Stimulated activated CD8-positive, alpha-beta memory T cell treated with anti-CD3 and anti-CD28 coated beads, Interleukin-2, amount 100 ng/mL, for 1 hour (primary cell): ENCODE measurements at places on chromosomes 6 and 20.

DNA sequence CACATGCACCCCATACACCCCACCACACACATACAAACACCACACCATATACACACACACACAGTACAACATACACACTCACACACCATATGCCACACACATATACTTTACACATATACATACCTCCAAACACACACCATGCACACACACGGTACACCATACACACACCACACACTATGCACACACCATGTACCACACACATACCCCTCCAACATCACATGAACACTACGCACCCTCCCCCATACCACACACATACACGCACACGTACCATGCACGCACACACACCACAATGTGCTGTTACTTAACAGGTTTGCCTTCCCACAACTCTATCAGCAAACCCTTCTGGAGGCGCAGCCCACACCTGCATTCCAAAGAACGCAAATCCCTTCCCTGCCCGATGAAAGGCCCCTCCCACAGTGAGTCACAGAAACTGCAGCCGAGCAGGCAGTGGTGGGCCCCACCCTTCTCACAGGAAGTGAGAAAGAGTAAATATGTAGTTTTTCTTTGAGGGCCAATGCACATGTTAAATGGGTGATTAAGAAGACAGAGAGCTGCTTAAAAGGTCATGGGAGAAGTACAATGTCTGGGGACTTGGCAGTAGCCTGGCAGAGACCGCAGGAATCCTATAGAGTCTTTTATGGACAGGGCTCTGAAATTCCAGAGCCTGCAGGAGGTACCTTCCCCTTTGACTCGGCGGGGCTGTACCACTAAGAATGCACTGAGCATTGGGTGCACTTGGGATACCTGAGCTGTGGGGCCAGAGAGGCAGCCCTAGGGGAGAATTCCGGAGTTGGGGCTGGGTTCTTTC lies 34.1 kb upstream of the EZR start:
- DNase-seq: peak; percentile 72

DNA sequence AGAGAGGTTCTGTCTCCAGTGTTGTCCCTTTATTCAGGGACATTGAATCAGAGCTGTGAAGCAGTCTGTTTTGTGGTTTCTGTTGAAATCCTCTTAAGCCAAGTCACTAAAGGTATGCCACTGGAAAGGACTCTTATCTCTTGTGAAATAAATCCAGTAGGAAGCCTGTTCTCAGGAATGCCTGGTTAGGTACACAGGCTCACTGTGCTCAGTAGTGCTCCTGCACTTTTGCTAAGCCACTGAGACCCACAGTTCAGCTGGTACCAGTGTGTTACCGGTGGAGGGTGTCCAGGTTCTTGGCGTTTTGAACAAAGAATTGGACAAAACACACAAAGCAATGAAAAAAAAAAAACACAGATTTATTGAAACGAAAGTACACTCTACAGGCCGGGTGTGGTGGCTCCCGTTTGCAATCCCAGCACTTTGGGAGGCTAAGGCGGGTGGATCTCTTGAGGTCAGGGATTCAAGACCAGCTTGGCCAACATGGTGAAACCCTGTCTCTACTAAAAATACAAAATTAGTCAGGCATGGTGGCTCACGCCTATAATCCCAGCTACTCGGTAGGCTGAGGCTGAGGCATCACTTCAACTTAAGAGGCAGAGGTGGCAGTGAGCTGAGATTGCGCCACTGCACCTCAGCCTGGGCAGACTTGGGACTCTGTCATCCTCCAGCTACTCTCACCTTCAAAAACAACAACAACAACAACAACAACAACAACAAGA lies 186.1 kb downstream of the JARID2 start:
- no peak for DNase-seq

- DNase-seq: no peak
Observed at GRCh38 chr6:162621246-162621645, 106.3 kb downstream of the PRKN start.

- DNase-seq: no peak
Observed at GRCh38 chr20:25389401-25389857, 1.2 kb downstream of the ABHD12 start.

DNA sequence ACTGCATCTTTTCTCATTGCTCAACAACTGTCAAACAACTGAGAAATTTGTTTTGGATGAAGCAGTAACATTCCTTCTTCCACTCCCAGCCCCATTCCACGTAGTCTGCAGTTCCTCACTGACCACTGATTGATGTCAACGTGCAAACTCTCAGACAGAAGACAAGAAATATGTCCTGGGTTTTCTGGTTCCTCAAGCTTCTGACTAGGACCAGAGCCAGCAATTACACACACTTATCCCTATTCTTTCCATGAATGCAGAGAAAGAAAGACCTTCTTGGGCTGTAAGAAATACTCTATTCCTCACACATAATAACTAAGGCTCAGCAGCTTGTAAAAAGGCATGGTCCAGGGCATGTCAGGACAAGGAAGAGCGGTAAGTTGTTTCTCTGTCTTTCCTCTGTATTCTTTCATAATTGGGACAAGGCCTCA lies 790.1 kb upstream of the SLC35B3 start:
- no peak for DNase-seq

DNA sequence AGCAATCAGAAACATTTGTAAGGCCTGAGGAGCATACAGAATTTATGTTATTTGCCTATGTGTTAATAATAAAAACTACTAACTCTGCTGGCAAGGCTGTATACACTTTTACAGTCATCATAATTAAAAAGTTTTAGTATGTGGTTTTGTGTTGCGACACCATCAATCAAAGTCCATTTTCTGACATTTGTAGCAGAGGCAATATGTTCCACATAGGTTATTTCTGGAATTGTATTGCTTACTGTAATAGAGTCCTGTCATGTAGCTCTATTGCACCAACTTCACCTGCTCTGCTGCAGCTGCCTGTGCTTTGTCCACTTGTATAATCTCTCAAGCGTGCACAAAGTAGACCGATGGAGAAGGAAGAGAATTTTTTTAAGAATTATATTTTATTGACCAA lies 501.8 kb downstream of the HACE1 start:
- no peak for DNase-seq

- no peak for DNase-seq
Observed at GRCh38 chr6:74249658-74250057, 553.7 kb downstream of the CD109 start.

GRCh38 chr20:61628901-61629601 lies 377.0 kb downstream of the CDH4 start:
- no peak for DNase-seq

- DNase-seq: no peak
Observed at GRCh38 chr6:116449565-116449964, 11.6 kb upstream of the CALHM6 start.

DNA sequence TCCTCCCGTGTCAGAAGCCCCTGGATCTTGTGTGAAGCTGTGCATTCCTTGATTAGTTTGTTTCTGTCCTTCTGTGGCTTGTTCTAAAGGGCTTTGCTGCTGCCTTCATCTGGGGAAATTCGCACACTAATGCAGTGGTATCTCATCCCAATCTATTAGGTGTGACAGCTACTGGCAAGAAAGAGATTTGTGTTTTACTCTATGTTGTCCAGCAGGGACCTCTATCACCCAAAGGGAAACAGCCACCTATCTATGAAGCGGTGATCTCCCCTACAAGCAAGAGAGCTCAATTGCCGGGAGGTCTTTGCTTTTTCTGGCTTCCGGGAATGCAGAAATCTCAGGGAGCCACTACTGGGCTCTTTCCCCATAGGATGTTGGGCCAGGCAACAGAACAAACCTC lies 151.8 kb downstream of the NRN1 start:
- DNase-seq: no peak

DNA sequence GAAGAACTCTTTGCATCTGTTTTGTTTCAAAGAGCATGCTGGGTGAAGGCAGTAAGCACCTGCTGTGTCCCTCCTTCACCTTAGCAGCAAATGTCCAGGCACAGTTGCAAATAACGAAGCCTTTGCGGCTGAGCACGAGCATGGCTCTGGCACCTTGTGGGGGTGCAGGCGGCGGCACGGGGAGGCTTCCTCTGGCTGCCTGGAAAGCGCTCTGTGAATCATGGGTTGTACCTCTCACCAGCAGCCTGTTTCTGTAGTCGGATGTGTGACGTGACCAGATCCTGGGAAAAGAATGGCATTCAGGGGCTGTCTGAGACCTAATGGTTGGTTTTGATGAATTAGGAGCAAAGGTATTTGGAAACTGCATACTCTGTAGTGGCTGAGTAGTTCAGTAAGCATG lies 144.8 kb downstream of the DTNBP1 start:
- DNase-seq: no peak

DNA sequence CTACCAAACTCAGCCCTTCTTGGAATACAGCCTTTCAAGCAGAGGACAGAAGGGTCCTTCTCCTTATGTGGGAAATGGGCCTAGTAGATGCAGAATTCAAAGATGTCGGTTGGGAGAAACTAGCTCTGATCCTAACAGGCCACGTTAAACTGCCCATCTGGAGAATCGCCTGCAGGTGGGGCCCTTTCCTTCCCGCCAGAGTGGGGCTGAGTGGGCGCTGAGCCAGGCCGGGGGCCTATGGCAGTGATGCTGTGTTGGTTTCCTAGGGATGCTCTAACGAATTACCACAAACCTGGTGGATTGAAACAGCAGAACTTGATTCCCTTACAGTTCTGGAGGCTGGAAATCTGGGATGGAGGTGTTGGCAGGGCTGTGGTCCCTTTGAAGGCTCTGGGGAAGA lies 9.1 kb downstream of the MAPK13 start:
- no peak for DNase-seq

- DNase-seq: no peak
Observed at GRCh38 chr6:107419733-107420132, 39.6 kb downstream of the PDSS2 start.

GRCh38 chr6:113383701-113384100 lies 473.4 kb upstream of the MARCKS start:
- DNase-seq: no peak

- DNase-seq: no peak
Observed at GRCh38 chr20:61349447-61350165, 97.5 kb downstream of the CDH4 start.

- DNase-seq: no peak
Observed at GRCh38 chr6:31349301-31349700, 7.7 kb downstream of the HLA-B start.

- DNase-seq: no peak
Observed at GRCh38 chr20:44861531-44862006, 23.9 kb upstream of the YWHAB start.

- no peak for DNase-seq
Observed at GRCh38 chr6:158698931-158699330, 49.1 kb downstream of the SYTL3 start.

GRCh38 chr6:100176951-100177710 lies 183.1 kb upstream of the MCHR2 start:
- DNase-seq: no peak

DNA sequence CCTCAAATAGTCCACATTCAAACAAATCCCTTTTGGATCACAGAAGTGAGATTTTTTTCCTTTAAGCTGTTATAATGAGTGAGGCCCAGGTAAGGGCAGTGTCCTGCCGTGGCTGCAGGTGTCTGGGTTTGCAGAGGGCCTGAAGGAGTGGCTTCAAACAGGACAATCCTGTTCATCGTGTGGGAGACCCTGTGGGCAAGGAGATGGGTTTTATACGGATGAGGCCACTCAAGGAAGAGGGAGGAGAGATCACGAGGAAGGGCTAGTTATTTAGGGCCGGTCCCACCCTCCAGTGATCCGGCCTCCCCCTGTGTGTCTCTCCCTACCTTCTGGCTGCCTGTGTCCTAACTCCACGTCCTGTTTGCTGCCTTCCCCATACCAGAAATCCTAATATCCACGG lies 33.8 kb downstream of the PPP1R14C start:
- no peak for DNase-seq

- no peak for DNase-seq
Observed at GRCh38 chr6:134938896-134939295, 11.0 kb downstream of the ALDH8A1 start.

GRCh38 chr20:37656945-37657344 lies 36.9 kb upstream of the CTNNBL1 start:
- DNase-seq: no peak

- DNase-seq: no peak
Observed at GRCh38 chr6:137816133-137816579, 50.9 kb upstream of the TNFAIP3 start.

DNA sequence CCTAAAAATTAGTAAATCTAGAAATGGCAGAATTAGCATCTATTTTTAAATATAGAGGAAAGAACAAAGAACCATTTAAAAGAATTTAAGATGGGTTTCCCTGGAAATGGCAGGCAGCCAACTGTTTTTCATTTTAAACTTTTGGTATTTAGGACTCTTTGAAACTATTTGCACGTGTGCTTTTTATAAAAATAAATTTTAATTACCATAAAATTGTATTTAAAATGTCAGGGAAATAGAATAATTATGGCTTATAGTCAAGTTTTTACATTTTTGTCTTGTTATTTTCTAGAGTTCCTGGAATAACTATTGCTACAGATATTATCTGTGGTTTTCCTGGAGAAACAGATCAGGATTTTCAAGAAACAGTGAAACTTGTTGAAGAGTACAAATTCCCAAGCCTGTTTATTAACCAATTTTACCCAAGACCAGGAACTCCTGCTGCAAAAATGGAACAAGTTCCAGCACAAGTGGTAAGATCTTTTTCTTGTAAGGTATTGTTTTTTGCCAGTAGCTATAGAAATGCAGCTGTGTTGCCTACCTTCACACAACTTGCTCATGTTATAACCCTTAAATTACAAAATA lies 528.7 kb upstream of the SOX4 start:
- DNase-seq: no peak

DNA sequence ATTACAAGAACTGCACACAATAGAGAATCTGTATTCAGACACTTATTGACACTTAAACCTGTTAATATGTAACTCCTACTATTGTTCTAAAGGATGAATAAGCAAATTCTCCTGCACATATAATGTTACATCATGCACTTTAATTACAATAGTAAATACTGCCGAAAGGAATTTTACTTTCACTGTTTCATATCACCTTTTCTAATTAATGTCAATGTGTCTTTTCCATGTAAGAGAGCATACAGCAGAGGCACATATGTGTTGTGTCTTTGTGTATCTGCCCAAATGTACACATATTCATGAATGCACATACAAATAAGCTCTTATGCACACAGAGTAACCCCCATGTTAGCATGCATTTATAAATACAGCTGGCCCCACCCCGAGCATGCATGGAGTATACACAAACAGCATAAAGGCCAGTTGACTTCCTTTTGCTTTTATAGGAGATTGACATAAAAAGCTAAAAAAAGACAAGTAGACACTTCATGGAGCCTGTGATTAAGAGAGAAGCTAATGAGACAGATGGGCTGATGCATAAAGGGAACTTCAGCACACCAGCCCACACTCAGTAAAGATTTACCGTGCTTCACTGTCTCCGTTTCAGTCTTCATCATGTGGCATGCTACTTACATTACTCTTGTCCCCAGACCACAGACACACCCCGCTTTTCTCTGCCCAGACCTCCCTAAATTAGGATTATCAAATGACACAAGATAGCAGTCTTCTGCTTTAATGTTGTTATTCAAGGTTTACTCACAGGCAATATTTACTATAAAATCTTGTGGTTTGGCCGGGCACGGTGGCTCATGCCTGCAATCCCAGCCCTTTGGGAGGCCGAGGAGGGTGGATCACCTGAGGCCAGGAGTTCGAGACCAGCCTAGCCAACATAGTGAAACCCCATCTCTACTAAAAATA lies 184.6 kb downstream of the ATXN1 start:
- DNase-seq: no peak

- DNase-seq: no peak
Observed at GRCh38 chr20:53492212-53492611, 101.4 kb downstream of the ZNF217 start.
